ENCODE measurements at places on chromosomes 2 and 18.

GRCh38 chr2:140178234-140178633, 1398.0 kb upstream of the NXPH2 start:
- DNase-seq: no peak

DNA sequence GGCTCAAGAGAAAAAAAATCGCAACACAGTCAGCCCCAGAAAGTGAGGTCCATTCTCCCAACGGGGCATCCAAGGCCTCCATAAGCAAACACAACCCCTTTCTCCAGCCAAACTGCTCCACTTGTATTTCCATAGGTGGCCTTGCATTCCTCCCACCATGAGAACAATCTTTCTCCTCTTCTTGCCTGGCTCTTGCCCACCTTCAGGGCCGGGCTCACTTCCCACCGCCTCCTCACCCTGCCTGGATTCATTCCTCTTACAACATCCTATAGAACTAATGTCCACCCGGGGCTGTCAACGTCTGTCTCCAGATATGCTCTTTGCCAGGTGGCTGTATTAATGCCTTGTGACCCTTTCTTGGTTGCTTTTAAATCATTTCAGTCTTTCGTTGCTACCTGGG, 124.5 kb downstream of the SMAD7 start:
- no peak for DNase-seq

DNA sequence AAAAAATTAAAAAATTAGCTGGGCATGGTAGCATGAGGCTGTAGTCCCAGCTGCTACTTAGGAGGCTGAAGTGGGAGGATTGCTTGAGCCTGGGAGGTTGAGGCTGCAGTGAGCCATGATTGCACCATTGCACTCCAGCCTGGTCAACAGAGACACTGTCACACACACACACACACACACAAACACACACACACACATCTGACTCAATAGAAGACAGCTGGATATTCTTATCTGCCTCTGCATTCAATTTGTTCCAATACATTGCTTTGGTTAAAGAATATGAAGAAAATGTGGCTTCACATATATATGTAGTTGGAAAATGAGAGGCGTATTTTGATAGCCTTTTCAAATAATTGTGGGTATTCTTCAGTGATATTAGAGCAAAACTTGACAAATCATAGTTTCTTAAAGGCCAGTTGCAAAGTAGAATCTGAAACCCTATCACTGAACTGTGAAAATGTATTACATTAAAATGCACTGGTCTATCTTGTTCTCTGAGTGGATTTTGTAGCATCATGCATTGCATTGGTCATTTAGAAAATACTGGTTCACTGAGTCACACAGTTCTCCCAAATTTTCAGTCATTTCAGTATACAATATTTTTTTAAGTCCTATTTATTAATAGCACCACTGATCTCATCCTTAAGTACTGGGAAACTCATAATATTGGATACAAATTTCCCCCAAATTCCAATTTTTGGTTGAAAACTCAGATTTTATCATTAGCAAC, 140.9 kb downstream of the MCFD2 start:
- DNase-seq: no peak

GRCh38 chr2:175152242-175152641, 15.8 kb downstream of the ATF2 start:
- no peak for DNase-seq

- DNase-seq: no peak
These were observed 294.8 kb upstream of the NRP2 start for GRCh38 chr2:205387350-205388055.
